Airway epithelial cell (primary cell): ENCODE measurements at places on chromosomes 16 and 17. TPM values are rescaled to one million over a fixed set of nuclear protein-coding genes. Genes with fewer than 3 reads are reported as not detected.

Gene KRTAP4-5
- not detected in 2 replicates for total RNA-seq

Gene HEATR9
- total RNA-seq, result not detected in 2 replicates

Gene ATP2A1
- 0.14 TPM in 1 of 2 replicates, not detected in the other for total RNA-seq

Gene RNF227
- 1.9 and 4.2 TPM in 2 replicates for total RNA-seq

Gene PCGF2
- total RNA-seq, result 4.5 and 6.3 TPM in 2 replicates

Gene CIBAR2
- not detected in 2 replicates for total RNA-seq

Gene PHLPP2
- total RNA-seq, result 2.6 and 4.4 TPM in 2 replicates

Gene GAST
- total RNA-seq, result 7.2 TPM in 1 of 2 replicates, not detected in the other

Gene SLC7A6OS
- 6.5 and 9.2 TPM in 2 replicates for total RNA-seq

Gene HOXB4
- 0.07 TPM in 1 of 2 replicates, not detected in the other for total RNA-seq

Gene MEIOC
- 0.19 and 0.28 TPM in 2 replicates for total RNA-seq

Gene COG7
- total RNA-seq, result 6.8 and 10.2 TPM in 2 replicates

Gene SALL1
- total RNA-seq, result 0.09 TPM in 1 of 2 replicates, not detected in the other
